Activated CD4-positive, alpha-beta T cell treated with anti-CD3 and anti-CD28 coated beads, Interleukin-2, amount 10 ng/mL, durations not matched to agents 7 days and 5 days (primary cell): ENCODE measurements at places on chromosomes 4 and X. TPM values are rescaled to one million over a fixed set of nuclear protein-coding genes. Genes with fewer than 3 reads are reported as not detected.

CXCL11 gene
- not detected for total RNA-seq

SLC9A7 gene
- 5.3 TPM for total RNA-seq

CT45A3 gene
- not detected for total RNA-seq

GRCh38 chr4:123602007-123602406 lies 205.4 kb downstream of the SPRY1 start:
- no peak for DNase-seq
- no peak overlapping the region for H3K27ac ChIP-seq
- no peaks in the 10 kb centered on the region for H3K27me3 ChIP-seq
- H3K36me3 ChIP-seq = peaks cover 5% of the 10 kb centered on the region

DNA sequence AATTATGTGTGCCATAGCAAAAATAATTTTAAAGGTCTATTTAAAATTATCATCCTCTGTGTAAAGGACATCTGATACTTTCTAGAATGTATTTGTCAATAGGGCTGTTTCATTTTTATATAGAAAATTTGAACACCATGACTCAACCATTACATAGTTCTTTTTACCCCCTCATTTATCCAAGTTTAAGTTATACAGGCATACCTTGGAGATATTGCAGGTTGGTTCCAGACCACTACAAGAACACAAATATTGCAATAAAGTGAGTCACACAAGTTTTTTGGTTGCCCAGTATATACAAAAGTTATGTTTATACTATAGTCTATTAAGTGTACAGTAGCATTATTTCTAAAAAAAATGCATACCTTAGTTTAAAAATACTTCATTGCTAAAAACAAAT lies 130.4 kb downstream of the MSL3 start:
- no peaks in the 10 kb centered on the region for H3K36me3 ChIP-seq
- H3K27me3 ChIP-seq = no peaks in the 10 kb centered on the region

GRCh38 chr4:102843938-102844337 lies 16.6 kb upstream of the UBE2D3 start:
- peaks cover 6% of the 10 kb centered on the region for H3K36me3 ChIP-seq
- no peaks in the 10 kb centered on the region for H3K27me3 ChIP-seq
- no peak overlapping the region for H3K4me3 ChIP-seq
- no peak for DNase-seq
- H3K27ac ChIP-seq = no peak overlapping the region

GRCh38 chrX:10398215-10398614 lies 222.2 kb downstream of the MID1 start:
- no peaks in the 10 kb centered on the region for H3K4me1 ChIP-seq
- H3K27me3 ChIP-seq = no peaks in the 10 kb centered on the region
- no peaks in the 10 kb centered on the region for H3K36me3 ChIP-seq
- no peak for DNase-seq

DNA sequence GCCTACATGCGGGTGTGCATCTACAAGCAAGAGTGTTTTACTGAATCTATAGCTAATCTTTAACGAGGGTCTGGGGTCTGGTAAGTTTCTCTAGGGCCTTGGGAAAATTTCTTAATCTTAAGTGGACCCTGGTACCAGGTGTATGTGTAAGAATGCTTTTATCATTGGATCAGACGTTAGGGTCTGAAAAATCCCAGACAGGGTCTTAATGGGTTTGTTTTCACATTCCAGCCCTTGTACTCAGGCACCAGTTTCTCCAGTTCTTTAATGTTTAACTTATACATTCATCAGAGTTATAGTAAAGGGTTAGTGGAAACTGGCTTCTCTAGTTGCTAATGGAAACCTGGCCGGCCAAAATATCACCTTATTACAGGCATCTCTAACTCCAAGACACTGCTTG lies 11.6 kb downstream of the MAGEB16 start:
- H3K4me3 ChIP-seq = no peak overlapping the region
- H3K4me1 ChIP-seq = no peaks in the 10 kb centered on the region
- no peak overlapping the region for H3K27ac ChIP-seq
- H3K36me3 ChIP-seq = no peaks in the 10 kb centered on the region
- no peak for DNase-seq
- H3K27me3 ChIP-seq = no peaks in the 10 kb centered on the region

GRCh38 chrX:44401151-44401550 lies 57.7 kb upstream of the EFHC2 start:
- no peaks in the 10 kb centered on the region for H3K4me1 ChIP-seq
- H3K36me3 ChIP-seq = no peaks in the 10 kb centered on the region
- H3K27ac ChIP-seq = no peak overlapping the region
- H3K27me3 ChIP-seq = no peaks in the 10 kb centered on the region
- no peak for DNase-seq

DNA sequence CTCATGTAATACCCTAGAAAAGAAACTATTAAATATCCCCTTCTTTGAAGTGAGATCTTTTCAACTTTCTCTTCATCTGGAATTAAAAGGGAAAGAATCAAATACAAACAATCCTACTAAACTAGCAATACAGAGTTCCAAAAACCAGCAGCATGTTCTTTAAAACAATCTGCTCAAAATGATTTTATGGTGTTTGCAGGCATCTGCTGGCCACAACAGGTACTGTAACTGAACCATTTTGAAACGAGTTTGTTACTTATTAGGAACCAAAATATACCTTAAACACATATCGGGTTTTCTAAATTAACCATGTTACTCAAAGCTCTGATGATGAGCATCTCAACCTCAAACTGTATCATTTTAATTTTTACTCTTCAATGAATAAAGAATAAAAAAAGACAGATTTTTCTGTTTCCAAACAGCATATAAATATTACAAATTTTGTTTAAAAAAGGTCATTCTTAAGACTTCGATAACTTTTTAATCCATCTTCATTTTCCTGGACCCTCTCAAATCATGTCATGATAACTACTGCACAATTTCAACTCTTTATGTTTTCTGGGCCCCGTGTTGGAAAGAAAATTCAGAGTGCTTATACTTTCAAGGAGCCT lies 56.5 kb downstream of the ARAP2 start:
- peaks cover 29% of the 10 kb centered on the region for H3K4me1 ChIP-seq
- H3K27me3 ChIP-seq = no peaks in the 10 kb centered on the region

- no peak overlapping the region for H3K27ac ChIP-seq
- H3K36me3 ChIP-seq = no peaks in the 10 kb centered on the region
- H3K27me3 ChIP-seq = no peaks in the 10 kb centered on the region
- no peak overlapping the region for H3K4me3 ChIP-seq
- H3K4me1 ChIP-seq = no peaks in the 10 kb centered on the region
Measured at GRCh38 chr4:71944956-71945355, 86.8 kb upstream of the NPFFR2 start.

DNA sequence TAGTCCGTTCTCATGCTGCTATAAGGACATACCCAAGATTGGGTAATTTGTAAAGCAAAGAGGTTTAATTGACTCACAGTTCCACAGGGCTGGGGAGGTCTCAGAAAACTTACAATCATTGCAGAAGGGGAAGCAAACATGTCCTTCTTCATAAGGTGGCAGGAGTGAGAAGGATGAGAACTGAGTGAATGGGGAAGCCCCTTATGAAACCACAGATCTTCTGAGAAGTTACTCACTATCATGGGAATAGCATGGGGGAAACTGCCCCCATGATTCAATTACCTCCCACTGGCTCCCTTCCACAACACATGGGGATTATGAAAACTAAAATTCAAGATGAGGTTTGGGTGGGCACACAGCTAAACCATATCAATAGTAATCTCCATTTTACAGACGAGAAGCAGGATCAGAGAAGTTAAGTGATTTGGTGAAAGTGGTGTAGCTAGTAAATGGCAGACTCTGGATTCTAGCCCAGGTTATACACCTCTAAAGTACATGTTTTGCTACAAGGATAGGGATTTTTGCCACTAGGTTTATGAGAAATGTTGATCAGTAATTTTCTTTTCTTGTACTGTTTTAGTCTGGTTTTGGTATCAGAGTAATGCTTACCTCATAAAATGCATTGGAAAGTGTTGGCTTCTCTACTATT lies 47.3 kb upstream of the C1GALT1C1 start:
- no peak for DNase-seq
- H3K27me3 ChIP-seq = no peaks in the 10 kb centered on the region
- no peak overlapping the region for H3K27ac ChIP-seq
- no peak overlapping the region for H3K4me3 ChIP-seq
- H3K4me1 ChIP-seq = peaks cover 14% of the 10 kb centered on the region

DNA sequence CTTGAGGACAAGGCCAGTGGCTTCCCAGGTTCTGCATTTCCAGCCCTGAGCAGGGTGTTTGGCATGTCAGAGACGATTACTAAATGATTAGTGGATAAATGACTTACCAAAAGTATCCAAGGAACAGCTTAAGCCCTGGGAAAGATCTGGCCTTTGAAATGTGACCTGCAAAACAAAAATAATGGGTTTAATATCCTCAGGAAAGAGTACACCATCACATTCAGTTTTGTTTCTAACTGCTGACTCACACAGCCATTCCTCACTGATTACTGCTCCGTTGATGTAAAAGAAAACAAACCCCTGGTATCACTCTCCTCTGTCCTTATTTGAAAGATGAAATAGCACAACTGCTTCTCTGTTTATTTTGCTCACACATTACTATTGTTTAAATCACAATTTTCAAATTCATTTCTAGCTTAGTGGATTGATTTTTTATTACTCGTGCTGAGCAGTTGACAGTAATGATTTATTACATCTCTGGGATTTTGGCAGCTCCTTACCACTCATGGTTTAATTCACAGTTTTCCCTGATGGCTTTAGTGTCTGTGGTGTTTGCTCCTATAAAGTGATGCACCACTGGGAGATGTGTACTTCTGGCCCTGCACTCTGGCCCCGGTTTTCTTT lies 117.0 kb downstream of the CBLL2 start:
- no peaks in the 10 kb centered on the region for H3K4me1 ChIP-seq
- H3K27ac ChIP-seq = no peak overlapping the region

DNA sequence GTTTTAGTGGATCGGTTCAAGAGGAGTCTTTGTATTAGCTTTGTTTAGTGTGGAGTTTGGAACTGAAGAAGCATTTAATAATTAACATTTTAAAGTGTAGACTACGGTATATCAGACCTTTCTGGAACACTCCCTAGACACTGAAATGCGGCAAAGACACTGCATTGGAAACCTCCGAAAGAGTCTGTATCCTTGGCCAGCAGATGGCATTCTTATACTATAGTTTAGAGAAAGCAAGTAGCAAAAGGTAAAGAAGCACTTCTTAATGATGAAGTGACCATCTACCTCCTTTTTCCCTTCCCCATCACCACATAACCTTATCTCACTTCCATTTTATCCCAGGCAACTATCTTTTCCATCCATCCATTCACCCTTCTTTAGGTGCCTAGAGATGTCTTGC lies 7.6 kb downstream of the FABP2 start:
- peaks cover 31% of the 10 kb centered on the region for H3K27me3 ChIP-seq
- H3K4me1 ChIP-seq = peaks cover 1% of the 10 kb centered on the region
- H3K36me3 ChIP-seq = no peaks in the 10 kb centered on the region
- H3K4me3 ChIP-seq = no peak overlapping the region

- H3K4me3 ChIP-seq = no peak overlapping the region
- H3K36me3 ChIP-seq = no peaks in the 10 kb centered on the region
- peaks cover 11% of the 10 kb centered on the region for H3K4me1 ChIP-seq
- no peak for DNase-seq
Measured at GRCh38 chr4:47814618-47815295, 23.1 kb downstream of the CORIN start.

- H3K4me3 ChIP-seq = no peak overlapping the region
- H3K27ac ChIP-seq = no peak overlapping the region
- no peaks in the 10 kb centered on the region for H3K36me3 ChIP-seq
- H3K4me1 ChIP-seq = no peaks in the 10 kb centered on the region
Measured at GRCh38 chrX:121245763-121246162, 198.4 kb downstream of the GLUD2 start.

- DNase-seq = peak; percentile 21
- H3K4me1 ChIP-seq = peaks cover 19% of the 10 kb centered on the region
- no peaks in the 10 kb centered on the region for H3K27me3 ChIP-seq
- peak overlapping the region; percentile 76 for H3K27ac ChIP-seq
- peaks cover 8% of the 10 kb centered on the region for H3K36me3 ChIP-seq
Measured at GRCh38 chrX:3815896-3816664, 102.6 kb upstream of the PRKX start.

DNA sequence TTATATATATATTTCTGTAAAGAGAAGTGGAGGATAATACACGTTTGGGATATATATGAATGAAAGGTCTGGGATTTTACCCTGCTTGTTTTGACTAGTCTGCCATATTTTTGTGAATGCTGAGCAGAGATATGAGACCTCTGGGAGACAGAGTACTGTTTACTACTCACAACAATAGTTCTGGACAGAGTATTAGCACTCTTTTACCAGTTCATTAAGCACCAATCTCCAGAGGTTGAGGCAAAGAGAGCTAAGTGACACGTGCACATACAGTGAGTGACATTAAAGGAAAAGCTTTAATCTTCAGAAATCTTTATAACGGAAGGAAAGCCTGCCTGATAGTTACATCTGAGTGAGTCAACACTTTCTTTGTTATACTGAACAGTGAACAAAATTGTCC lies 1452.7 kb upstream of the TENM3 start:
- H3K36me3 ChIP-seq = no peaks in the 10 kb centered on the region
- no peak overlapping the region for H3K4me3 ChIP-seq
- no peak overlapping the region for H3K27ac ChIP-seq
- H3K4me1 ChIP-seq = no peaks in the 10 kb centered on the region
- no peaks in the 10 kb centered on the region for H3K27me3 ChIP-seq

DNA sequence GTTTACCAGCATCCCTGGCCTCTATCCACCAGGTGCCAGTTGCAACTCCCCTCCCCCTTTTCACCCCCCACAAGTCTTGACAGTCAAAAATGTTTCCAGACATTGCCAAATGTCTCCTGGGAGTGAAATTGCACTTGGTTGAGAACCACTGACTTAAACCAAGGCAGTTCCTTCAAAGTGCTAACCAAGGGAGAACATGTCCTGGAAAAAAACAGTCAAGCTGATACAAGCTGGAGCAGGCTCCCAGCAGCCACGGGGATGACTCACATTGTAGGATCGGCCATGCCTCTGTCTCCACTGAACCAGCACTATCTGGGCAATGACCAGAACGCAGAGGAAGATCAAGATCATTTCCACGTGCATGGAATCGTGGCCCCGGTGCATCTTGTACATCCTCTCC lies 11.4 kb downstream of the RNF175 start:
- no peak for DNase-seq
- H3K4me3 ChIP-seq = no peak overlapping the region
- H3K27me3 ChIP-seq = peaks cover 11% of the 10 kb centered on the region
- peaks cover 1% of the 10 kb centered on the region for H3K4me1 ChIP-seq
